ENCODE measurements at places on chromosomes 7 and 10. TPM values are rescaled to one million over a fixed set of nuclear protein-coding genes. Genes with fewer than 3 reads are reported as not detected.
A peak's percentile ranks its signal among the peaks of the same experiment; 100 is the strongest.

GRID1 gene
- 3.0 TPM for total RNA-seq

CPED1 gene
- 48.7 TPM for total RNA-seq

GRCh38 chr7:120860156-120860555 lies 2.2 kb upstream of the TSPAN12 start:
- DNase-seq, result no peak

DNA sequence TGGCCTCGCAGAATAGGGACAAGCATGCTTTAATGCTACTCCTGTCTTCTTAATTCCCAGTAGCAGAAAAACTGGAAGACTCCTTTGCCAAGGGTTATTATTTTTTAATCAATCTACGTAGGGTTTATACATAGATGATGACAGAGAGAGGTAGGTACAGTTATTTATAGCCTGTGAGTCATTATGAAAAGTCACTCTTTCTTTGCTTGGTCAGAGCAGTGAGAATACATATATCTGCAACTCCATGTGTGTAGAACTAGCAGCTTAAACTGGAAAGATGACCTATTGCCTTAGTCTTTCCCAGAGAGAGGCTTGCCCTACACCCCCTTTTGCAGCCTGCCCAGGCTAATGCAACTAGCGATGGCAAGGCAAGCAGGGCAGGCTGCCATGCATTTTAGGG lies 1050.6 kb downstream of the NRG3 start:
- no peak for DNase-seq

DNA sequence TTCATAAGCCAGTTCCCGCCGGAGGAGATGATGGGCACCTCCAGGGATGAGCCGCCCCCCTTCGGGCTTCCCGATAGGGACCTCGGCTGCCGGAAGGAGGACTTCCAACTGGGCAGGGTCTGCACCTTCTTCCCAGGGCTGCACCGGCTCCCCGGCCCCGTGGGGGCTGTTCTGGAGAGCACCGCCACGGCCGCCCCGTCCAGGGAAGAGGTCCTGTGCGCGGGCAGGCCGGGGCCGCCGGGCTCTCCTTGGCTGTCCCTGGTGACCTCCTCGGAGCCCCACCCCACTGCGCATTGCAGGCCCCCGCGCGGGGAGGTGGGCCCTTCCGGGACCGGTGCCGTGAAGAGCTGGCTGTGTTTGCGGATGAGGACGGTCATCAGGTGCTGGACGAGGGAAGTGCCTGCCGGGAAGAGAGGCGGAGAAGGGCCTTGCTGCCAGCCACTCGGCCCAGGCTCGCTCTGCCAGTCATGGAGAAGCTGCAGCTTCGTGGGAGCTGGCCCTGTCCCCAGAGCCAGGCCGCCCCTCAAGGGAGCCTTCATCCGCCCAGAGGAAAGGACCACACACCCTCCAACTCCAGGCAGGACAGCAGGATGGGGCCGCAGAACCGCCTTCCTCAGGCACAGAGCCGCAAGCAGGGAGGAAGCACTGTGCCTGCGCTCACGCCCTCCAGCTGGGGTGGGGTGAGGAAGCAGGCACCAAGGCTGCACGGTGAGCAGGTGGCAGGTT lies 144.4 kb downstream of the MAPK8 start:
- DNase-seq, result peak; percentile 74

DNA sequence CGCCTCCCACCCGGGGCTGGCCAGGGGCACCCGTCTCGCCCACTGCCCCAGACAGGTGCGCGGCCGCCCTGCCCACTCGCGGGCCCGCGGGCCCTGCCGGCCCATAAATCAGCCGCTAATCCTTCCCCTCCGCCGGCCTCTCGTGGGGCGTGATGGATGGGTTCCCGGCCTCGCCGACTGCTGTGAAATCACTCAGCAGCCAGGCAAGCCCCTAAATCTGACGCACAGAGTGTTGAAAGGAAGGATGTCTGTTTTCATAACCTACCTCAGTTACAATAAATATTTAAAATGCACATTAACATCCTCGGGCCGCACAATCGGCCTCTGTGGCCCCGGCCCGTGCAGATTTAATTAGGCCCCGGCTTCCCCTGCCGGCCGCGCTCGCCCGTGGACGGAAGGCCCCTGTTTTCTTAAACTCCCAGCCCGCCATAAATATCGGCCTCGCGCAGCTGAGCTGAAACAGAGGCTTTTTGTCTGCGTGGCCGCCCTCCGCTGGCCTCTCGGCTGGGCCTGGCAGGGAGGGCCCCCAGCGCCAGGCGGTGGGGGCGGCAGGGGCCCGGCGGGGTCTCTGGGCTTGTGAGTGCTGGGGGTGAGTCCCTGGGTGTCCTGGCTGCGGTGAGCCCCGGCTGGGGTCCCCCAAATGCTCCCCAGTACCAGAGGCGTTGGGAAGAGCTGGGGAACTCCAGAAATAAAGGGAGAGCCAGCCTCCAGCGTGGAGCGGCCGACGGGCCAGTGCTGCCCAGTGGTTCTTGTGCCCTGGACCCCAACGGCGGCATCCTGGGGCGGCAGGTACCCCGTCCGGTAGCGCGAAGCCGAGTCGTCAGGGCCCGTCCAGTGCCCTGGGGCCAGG lies 90.7 kb downstream of the UNCX start:
- no peak for DNase-seq

All from cardiac septum (tissue), 1 donor.